Sigmoid colon (tissue), 7 donors: ENCODE measurements at places on chromosomes 11 and 22. TPM values are rescaled to one million over a fixed set of nuclear protein-coding genes. Genes with fewer than 3 reads are reported as not detected.

DNA sequence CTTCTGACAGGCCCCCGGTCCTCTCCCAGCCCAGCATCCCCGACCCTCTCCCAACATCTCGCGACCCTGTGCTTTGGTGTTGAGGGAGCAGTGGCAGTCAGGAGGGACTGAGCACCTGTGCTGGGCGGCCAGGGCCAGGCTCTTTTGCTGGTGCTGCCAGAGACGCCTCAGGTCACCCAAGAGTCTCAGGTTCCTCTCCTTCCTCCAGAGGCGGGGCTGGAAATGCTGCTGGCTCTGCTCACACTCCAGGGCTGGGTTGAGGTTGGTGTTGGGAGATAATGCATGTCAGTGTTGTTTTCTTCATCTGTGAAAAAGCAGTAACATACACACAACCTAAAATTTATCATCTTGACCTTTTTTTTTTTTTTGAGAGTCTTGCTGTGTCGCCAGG, 1.2 kb upstream of the IGLL1 start:
- no peak for DNase-seq
- H3K36me3 ChIP-seq = no peaks in the 10 kb centered on the region
- H3K4me3 ChIP-seq = no peak overlapping the region
- H3K4me1 ChIP-seq = no peaks in the 10 kb centered on the region

- peaks cover 10% of the 10 kb centered on the region for H3K4me1 ChIP-seq
- no peak for DNase-seq
- no peaks in the 10 kb centered on the region for H3K36me3 ChIP-seq
- H3K4me3 ChIP-seq = no peak overlapping the region
- H3K27me3 ChIP-seq = no peaks in the 10 kb centered on the region
- no peak overlapping the region for H3K27ac ChIP-seq
These were observed 58.3 kb upstream of the SORL1 start for GRCh38 chr11:121393855-121394254.

- no peaks in the 10 kb centered on the region for H3K27me3 ChIP-seq
- no peaks in the 10 kb centered on the region for H3K36me3 ChIP-seq
- no peak overlapping the region for H3K4me3 ChIP-seq
- no peak for DNase-seq
- H3K27ac ChIP-seq = no peak overlapping the region
- H3K4me1 ChIP-seq = no peaks in the 10 kb centered on the region
These were observed 6.0 kb upstream of the OR10D3 start for GRCh38 chr11:124176925-124177715.

DNA sequence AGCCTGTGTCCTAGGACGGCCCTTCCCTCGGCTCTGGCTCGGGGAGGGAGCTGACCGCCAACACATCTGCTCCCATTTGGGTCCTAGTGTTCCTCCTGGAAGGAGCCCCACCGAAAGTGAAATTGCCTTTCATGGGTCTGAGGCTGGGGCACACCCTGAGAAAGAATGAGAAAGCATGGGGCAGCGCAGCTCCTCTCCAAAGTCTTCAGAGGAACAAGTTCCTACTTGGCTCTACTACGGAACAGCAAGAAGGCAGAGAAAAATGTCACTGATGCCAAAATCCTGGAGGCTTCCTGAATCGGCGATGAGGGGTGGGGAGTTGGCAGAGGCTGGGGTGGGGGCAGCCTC, 41.5 kb upstream of the MYEOV start:
- no peak overlapping the region for H3K4me3 ChIP-seq
- no peak overlapping the region for H3K27ac ChIP-seq
- no peaks in the 10 kb centered on the region for H3K36me3 ChIP-seq
- no peaks in the 10 kb centered on the region for H3K27me3 ChIP-seq
- DNase-seq = no peak
- H3K4me1 ChIP-seq = no peaks in the 10 kb centered on the region

- no peak overlapping the region for H3K4me3 ChIP-seq
- H3K27ac ChIP-seq = no peak overlapping the region
- DNase-seq = no peak
These were observed 2.0 kb upstream of the KCNJ1 start for GRCh38 chr11:128868841-128869671.

GRCh38 chr11:46760429-46761128, 41.6 kb downstream of the F2 start:
- no peaks in the 10 kb centered on the region for H3K4me1 ChIP-seq
- H3K36me3 ChIP-seq = peaks cover 71% of the 10 kb centered on the region
- H3K4me3 ChIP-seq = no peak overlapping the region

- peak overlapping the region; percentile 74 for H3K27ac ChIP-seq
- H3K27me3 ChIP-seq = no peaks in the 10 kb centered on the region
- no peaks in the 10 kb centered on the region for H3K36me3 ChIP-seq
These were observed 23.9 kb upstream of the TSPAN18 start for GRCh38 chr11:44702889-44703288.

DNA sequence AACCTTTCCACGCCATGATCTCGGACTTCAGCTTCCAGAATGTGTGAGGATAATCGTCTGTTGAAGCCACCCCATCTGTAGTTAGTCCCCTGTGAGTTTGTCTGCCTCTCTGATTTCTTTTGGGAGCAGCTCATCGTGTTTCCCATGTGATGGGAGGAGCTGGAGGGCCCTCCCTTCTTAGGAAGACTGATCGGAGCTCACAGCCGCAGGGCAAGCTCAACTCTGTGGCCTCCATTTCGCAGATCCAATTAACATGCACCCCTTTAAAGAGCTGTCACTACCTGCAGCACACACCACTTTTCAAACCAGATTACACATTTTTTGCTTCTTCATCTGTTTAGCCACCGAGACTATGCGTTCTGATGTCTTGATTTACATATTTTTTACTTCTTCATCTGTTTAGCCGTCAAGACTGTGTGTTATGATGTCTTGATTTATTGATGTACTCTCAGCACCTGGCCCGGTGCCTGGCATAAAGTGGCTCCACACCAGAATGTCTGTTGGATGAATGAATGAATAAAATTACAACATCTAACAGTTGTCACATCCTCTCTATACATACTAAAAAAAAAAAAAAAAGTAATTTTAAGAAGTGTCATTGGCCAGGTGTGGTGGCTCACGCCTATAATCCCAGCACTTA, 14.9 kb upstream of the PPFIA1 start:
- no peaks in the 10 kb centered on the region for H3K4me1 ChIP-seq
- DNase-seq = no peak
- H3K36me3 ChIP-seq = no peaks in the 10 kb centered on the region
- no peaks in the 10 kb centered on the region for H3K27me3 ChIP-seq
- no peak overlapping the region for H3K4me3 ChIP-seq

The PIH1D2 gene
- 3.6 TPM for total RNA-seq

The CHRM1 gene
- 0.16 TPM for total RNA-seq

The ADM2 gene
- not detected for total RNA-seq

The KRTAP5-7 gene
- total RNA-seq = not detected

The NXPE4 gene
- total RNA-seq = not detected
